T-helper 9 cell (primary cell): ENCODE measurements at places on chromosomes 1 and 21.

- no peak for DNase-seq
These were observed 52.7 kb downstream of the GLUL start for GRCh38 chr1:182338806-182339370.

- DNase-seq: no peak
These were observed 46.3 kb downstream of the TNNT2 start for GRCh38 chr1:201331166-201331565.

- DNase-seq: no peak
These were observed 5.7 kb downstream of the BCAR3 start for GRCh38 chr1:93675931-93676330.

GRCh38 chr1:33121728-33122127 lies 40.8 kb downstream of the AZIN2 start:
- DNase-seq: no peak

DNA sequence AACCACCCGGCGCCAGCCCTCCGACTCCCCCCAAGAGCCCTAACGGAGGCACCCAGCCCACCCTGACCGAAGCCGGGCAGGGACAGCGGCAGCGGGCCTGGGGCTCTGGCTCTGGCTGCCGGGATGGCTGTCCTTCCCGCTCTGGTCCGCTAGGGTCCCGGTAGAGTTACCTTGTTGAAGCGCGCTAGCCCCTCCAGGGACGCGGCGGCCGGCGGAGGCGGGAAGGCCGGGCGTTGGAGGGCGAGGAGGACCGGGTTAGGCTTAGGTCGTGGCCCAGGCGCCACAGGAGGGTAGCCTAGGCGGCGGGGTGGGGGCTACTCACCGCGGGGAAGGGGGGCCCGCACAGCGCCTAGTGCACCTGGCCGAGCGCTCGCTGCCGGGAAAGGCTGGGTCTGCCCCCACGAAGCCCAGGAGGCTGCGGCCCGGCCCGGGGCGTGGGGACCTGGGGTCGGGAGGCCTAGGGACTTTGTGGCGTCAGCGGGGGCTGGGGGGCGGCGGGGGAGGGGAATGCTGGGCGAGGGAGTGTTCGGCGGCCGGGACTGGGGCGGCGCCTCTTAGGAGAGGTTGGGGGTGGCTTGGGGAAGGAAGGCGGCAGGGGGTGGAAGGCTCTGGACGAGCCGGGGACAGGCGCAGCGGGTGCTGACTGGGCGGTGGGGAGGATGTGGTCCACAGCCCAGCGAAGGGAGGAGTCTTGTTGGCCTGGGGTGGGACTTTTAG lies at the start of gene TRIM17:
TSS of gene TRIM17 (minus strand) at position 645 of the 717 bp plus-strand sequence. CDS start 1,789 bp downstream, outside the sequence.
- DNase-seq: peak; percentile 31

DNA sequence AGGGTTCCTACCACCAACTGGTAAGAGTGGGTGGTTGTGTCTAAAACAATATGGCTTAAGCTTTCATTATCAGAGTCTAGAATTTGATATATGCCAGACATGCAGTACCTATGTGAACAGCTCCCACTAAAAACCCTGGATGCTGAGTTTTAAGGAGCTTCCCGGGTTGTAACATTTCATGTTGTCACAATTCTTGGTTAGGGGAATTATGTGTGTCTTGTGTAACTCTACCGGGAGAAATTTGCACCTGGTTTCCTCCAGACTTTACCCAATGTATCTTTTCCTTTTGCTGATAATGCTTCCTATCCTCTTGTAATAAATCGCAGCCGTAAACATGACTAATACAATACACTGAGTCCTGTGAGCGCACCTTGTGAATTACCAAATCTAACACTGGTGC lies 48.3 kb downstream of the ARID4B start:
- DNase-seq: no peak

DNA sequence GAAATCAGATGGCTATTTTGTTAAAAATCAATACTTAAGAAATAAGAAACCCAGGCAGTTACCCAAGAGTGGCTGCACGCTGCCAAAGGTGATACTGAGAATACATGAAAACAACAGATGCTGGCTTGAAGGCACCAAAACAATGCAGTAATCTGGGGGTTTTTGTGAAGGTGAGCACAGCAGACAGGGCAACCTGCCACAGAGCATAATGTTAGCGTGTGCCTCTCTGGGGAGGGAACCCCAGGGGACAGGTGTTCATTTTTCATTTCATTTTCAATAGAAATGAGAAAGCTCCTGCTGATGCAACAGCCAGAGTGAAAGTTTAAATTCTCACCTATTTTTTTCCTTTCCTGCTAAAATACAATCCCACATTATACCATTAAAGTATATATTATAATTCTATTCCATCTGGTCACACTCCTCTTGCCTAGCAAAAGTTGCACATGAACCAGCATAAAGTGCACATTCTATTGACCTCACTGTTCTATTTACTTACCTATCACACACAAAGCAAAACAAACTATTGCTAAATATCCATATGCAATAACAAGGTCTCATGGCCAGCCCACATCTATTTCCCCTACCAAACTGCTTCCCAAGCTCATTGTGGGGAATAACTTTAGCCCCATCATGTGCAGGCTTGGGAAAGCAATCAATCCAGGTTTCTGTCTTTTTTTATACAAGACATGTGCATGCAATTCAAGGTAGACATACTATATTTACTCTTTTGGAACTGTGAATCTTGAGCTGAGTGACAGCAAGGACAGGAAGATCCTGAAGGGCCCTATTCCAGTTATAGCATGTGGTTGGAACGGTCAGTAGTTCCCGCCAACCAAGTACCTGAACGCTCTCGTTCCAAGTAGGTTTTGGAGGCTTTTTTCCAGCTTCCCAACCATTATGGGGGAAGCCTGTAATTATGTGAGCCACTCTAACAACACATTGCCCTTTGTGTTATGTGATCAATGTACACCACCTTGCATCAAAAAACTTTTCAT lies 173.6 kb downstream of the RERE start:
- no peak for DNase-seq

- no peak for DNase-seq
These were observed 45.9 kb downstream of the ARHGEF10L start for GRCh38 chr1:17585266-17585987.

- DNase-seq: peak; percentile 74
These were observed 24.6 kb downstream of the ARHGEF19 start for GRCh38 chr1:16187748-16188401.

GRCh38 chr1:234933475-234933874 lies 195.2 kb downstream of the TOMM20 start:
- DNase-seq: no peak

DNA sequence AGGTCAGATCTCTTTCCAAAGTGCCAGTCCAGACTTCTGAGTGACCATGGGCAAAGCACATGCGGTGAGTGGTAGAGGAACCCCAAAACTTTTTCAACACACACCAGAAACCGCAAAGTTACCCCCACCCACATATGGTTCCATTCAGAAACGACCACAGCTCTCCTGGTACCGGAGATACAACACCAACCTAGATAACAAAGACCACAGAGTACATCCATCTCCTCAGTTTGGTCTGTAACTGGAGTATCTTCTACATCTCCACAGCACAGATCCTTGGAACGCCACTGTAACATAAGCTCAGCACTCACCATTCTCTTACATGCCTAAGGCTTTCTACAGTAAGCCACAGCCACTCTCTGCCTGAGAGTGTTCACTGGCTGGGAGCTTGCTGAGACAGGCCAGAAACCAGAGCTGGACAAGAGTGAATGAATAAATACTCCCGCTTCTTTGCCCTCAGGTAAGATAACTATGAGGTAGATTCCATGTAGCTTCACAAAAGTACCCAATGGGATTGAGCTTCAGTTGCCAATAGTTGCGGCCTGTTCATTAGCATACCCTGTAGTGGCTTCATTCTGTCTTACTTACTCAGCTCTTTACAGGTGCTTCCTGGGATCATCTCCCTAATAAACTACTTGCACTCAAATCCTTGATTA lies 81.8 kb downstream of the SMYD3 start:
- no peak for DNase-seq

- no peak for DNase-seq
These were observed 105.7 kb upstream of the PPP2R5A start for GRCh38 chr1:212179394-212180076.

DNA sequence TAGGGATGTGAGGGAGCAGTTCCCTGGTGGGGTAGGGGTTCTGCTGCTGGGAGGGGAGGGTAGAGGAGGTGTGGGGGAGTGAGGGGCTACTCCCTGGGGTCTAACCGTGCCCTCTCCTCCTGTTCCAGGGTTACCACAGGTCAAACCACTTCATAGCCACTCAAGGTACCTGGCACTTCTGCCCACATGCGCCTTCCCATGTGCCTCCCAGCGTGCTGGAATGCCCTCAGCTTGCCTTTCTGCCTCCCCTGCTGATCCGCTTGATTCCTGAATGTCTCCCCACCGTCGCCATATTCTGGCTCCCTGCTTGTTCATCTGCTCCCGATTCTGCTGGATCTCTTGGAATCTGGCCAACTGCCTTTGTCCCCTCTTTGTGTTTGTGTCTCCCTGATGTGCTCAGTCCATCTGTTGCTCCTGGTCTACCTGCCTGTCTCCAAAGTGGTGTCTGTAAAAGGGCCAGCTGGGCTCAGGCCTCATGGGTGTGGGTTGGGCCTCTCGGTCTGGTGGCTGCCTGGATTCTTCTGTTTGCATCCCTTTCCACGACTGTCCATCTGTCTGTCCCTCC lies 74.4 kb downstream of the PTPRU start:
- DNase-seq: no peak

- DNase-seq: no peak
These were observed 435.1 kb downstream of the PRDM2 start for GRCh38 chr1:14135070-14135469.

- no peak for DNase-seq
These were observed 402.3 kb downstream of the PTBP2 start for GRCh38 chr1:97123717-97124431.

- DNase-seq: no peak
These were observed 22.5 kb downstream of the BATF3 start for GRCh38 chr1:212677136-212677535.

DNA sequence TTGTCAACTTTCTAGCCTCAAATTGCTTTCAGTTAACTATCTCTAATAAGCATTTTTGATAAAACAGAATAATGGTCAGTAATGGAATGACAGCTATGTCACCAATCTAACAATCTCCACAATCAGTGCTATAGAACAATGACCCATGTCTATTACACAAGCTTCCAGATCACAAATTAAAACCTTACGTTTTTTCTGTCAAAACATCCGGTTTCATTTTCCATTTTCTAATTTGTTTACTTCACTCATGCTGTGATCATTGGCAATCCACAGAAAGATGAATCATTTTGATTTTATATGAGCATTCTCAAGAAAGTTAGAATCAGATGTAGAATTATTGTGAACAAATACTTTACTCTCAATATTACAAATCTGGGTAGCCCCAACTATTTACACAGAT lies 80.3 kb downstream of the KCNT2 start:
- no peak for DNase-seq

DNA sequence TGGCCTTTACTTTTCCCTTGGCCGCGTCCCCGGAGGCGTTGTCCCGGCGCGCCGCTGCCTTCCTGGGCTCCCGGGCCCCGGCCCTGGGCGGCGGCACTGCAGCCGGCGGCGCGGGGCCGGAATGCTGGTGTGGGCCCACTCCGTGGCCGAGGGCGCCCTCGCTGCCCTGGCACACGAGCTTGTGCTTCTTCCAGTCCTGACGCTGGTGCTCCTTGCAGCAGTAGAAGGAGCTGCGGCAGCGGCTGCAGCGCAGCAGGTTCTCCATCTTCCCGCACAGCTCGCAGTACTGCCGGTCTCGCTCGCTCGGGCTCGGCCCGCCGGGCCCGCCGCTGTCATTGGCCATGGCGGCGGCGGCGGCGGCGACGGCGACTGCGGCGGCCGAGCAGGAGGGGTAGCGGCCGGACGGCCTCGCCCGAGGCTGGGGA lies 529 bp downstream of the EGLN1 start:
- DNase-seq: peak; percentile 26

GRCh38 chr1:71831646-71832045 lies 450.7 kb downstream of the NEGR1 start:
- no peak for DNase-seq

- no peak for DNase-seq
These were observed 1.5 kb downstream of the TMEM63A start for GRCh38 chr1:225880636-225881035.

- DNase-seq: no peak
These were observed 80.8 kb downstream of the MORN1 start for GRCh38 chr1:2310332-2311183.

- DNase-seq: no peak
These were observed 83.0 kb downstream of the HMGB4 start for GRCh38 chr1:33946836-33947235.

- DNase-seq: no peak
These were observed 163.1 kb upstream of the USP25 start for GRCh38 chr21:15566703-15567102.

- DNase-seq: no peak
These were observed 90.0 kb upstream of the COL6A1 start for GRCh38 chr21:45891388-45892155.

DNA sequence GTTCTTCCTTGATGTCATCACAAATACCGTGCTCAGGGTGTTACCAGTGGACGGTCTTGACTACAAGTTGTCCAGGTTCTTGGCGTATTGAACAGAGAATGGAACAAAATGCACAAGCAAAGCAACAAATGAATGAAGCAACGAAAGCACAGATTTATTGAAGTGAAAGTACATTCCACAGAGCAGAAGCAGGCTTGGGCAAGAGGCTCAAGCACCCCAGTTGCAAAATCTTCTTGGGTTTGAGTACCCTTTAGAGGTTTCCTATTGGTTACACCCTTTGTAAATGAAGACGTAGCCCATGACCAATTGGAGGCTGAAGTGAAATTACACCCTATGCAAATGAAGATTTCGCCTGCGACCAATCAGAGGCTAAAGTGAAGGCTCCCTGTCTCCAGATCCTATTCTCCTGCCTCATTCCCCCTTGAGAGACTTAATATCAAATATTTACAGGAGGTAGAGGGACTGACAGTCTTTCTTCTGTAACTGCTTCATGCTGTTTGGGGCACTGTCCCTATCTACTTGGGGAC lies 38.3 kb downstream of the YY1AP1 start:
- no peak for DNase-seq

DNA sequence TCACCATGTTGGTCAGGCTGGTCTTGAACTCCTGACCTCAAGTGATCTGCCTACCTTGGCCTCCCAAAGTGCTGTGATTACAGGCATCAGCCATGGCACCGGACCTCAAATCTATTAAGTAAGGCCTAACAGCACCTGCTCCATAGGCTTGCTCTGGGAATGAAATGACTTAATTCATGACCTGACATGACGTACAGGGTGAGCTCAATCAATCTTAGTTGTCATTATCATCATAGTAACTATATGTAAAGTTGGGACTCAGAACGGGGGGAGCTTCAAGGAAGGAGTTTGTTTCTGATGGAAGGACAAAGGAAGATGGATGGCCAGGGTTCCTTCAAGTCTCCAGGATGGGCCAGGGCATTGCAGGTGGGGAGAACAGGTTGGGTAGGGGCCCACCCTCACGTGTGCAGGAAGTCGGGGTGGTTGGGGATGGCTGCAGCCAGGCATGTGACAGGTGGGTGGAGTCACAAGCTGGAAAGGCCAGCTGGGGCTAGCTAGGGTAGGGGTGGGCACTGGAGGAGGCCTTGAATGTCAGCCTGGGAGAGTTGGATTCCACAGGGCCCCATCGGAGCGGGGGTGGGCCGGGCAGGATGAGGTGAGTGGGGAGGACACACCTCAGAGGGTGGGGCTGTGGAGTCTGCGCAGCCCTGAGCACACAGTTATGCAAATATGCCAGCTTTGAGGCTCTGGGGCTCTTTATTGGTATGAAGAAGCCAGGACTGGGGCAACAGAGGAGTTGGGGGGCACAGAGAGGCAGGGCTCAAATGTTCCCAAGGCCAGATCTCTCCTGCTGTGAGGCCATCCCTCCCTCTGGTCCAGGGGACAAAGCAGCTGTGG lies 9.6 kb downstream of the TRIM62 start:
- DNase-seq: no peak

- DNase-seq: no peak
These were observed 499 bp upstream of the C4BPB start for GRCh38 chr1:207088161-207088560.

- no peak for DNase-seq
These were observed 14.7 kb upstream of the KCNE1 start for GRCh38 chr21:34526618-34527290.

- DNase-seq: no peak
These were observed 43.8 kb downstream of the MACO1 start for GRCh38 chr1:25474439-25475047.
